ENCODE measurements at places on chromosomes 5 and 9. TPM values are rescaled to one million over a fixed set of nuclear protein-coding genes. Genes with fewer than 3 reads are reported as not detected.

- no peak overlapping the region for H3K27ac ChIP-seq
Observed at GRCh38 chr5:134119720-134120119, 5.2 kb downstream of the TCF7 start.

Gene CMYA5
- total RNA-seq: 24.9 TPM

GRCh38 chr9:98381311-98382103 is 126.1 kb upstream of the TBC1D2 start:
- H3K36me3 ChIP-seq: no peaks in the 10 kb centered on the region
- no peaks in the 10 kb centered on the region for H3K27me3 ChIP-seq
- H3K4me3 ChIP-seq: no peak overlapping the region
- DNase-seq: no peak
- no peak overlapping the region for H3K27ac ChIP-seq

Gene THBS4
- 2.8 TPM for total RNA-seq

Gene GPR107
- 41.8 TPM for total RNA-seq

GRCh38 chr5:133261993-133262392 is 210.2 kb downstream of the HSPA4 start:
- H3K4me3 ChIP-seq: no peak overlapping the region
- no peaks in the 10 kb centered on the region for H3K27me3 ChIP-seq
- no peaks in the 10 kb centered on the region for H3K36me3 ChIP-seq
- H3K27ac ChIP-seq: no peak overlapping the region
- peaks cover 3% of the 10 kb centered on the region for H3K4me1 ChIP-seq
- DNase-seq: no peak

DNA sequence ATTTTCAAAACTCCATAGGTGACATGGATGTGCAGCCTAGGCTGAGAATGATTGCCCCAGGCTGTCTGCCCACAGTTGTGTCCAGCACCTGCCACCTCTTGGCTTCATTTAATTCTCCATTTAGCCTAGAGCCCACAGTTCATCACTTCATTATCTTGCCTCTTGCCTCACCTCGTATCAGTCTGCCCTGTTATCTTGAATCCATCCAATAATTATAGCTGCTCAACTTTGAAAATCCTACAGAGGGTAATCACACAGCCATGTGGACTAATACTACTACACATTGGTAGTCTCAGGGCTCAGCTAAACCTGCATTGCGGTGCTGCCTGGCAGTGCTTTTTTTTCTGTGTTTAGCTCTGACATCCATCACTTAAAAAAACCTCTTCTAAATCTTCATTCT is 7.4 kb downstream of the UGCG start:
- no peaks in the 10 kb centered on the region for H3K27me3 ChIP-seq
- peaks cover 56% of the 10 kb centered on the region for H3K4me1 ChIP-seq
- no peak overlapping the region for H3K4me3 ChIP-seq

GRCh38 chr5:132087176-132087575 is 13.6 kb downstream of the CSF2 start:
- peaks cover 10% of the 10 kb centered on the region for H3K4me1 ChIP-seq
- H3K27me3 ChIP-seq: no peaks in the 10 kb centered on the region
- DNase-seq: no peak
- H3K4me3 ChIP-seq: no peak overlapping the region

DNA sequence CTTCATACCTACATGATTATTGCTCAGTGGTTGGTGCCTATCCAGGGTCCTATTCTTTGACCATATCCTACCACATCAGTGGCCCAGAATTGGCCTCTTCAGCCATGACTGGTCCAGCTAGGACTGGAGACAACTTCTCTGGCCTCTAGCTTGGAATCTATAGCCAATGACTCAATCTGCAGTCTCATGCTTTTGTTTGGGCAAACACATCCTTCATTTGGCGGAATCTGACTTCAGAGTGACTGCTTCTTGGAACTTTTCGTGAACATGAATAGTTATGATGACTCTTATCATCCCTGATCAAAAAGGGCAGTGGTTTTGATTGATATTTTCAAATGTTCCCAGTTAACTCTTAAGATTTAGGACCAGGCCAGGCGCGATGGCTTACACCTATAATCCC is 134.1 kb downstream of the PAPPA start:
- no peaks in the 10 kb centered on the region for H3K27me3 ChIP-seq
- no peak overlapping the region for H3K4me3 ChIP-seq
- no peaks in the 10 kb centered on the region for H3K36me3 ChIP-seq
- no peak for DNase-seq
- no peak overlapping the region for H3K27ac ChIP-seq

DNA sequence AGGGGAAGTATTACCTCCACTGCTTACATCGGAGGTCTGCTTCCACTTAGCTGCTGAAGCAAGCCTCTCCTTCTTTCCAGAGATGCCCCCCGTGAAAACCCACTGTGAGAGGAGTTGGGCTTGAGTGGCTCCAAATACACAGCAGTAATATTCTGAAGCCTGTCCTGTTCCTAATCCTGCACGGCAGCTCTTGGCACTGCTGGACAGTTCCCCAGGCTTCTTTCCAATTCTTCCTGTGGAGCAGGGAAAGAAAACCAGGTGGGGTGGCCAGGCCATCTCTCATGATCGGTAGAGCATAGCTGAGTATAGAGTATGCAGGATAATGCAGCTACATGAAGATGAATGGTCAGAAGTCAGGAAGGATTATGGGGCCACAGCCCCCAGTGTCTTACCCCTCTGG is 335.3 kb downstream of the MARCHF11 start:
- no peak overlapping the region for H3K27ac ChIP-seq
- no peaks in the 10 kb centered on the region for H3K4me1 ChIP-seq
- no peaks in the 10 kb centered on the region for H3K36me3 ChIP-seq
- H3K4me3 ChIP-seq: no peak overlapping the region

- H3K36me3 ChIP-seq: no peaks in the 10 kb centered on the region
- DNase-seq: no peak
- H3K4me3 ChIP-seq: no peak overlapping the region
- H3K4me1 ChIP-seq: no peaks in the 10 kb centered on the region
- no peak overlapping the region for H3K27ac ChIP-seq
Observed at GRCh38 chr5:11476866-11477265, 427.4 kb downstream of the CTNND2 start.

Gene FSTL4
- 5.9 TPM for total RNA-seq

Gene HMHB1
- not detected for total RNA-seq

GRCh38 chr9:130022566-130023143 is 20.3 kb downstream of the FNBP1 start:
- DNase-seq: no peak
- no peak overlapping the region for H3K27ac ChIP-seq
- H3K36me3 ChIP-seq: no peaks in the 10 kb centered on the region
- H3K4me1 ChIP-seq: peaks cover 16% of the 10 kb centered on the region
- H3K27me3 ChIP-seq: no peaks in the 10 kb centered on the region
- H3K4me3 ChIP-seq: no peak overlapping the region

GRCh38 chr9:18010492-18010891 is 431.6 kb downstream of the SH3GL2 start:
- no peak overlapping the region for H3K27ac ChIP-seq
- H3K27me3 ChIP-seq: no peaks in the 10 kb centered on the region
- H3K36me3 ChIP-seq: no peaks in the 10 kb centered on the region
- no peak for DNase-seq
- no peak overlapping the region for H3K4me3 ChIP-seq
- H3K4me1 ChIP-seq: no peaks in the 10 kb centered on the region

DNA sequence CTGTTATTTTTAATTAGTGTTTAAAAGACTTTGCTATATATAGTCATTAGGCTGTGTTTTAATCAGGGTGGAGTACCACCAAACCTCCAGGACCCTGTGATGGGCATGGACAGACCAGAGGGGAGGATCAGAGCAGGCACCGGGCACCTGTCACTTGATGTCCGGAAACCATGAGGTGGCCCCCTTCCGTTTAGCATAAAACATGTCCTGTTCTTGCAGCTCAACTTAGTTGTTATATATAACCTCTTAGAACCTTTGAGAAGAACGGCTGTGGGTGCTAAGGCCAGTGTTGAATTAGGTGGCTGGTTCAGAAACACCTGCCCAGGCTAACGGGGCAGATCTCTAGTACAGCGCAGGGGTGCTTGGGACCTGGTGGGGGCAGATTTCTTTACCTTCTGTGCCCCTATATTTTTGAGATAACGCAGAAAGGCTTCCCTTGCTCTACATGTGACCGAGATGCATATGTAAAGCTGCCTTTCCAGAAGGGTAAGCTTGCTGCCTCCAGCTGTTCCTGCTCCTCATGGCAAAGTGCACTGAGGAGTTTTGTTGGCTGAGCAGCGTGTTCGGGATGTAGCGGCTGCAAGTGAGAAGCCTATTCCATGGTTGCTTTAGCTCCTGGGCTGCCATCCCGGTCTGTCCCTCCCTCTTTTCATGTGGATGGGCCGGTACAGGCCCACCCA is 255.5 kb downstream of the FANCC start:
- no peak for DNase-seq
- peak overlapping the region; percentile 48 for H3K27ac ChIP-seq
- no peaks in the 10 kb centered on the region for H3K27me3 ChIP-seq

Gene FSD1L
- total RNA-seq: 0.86 TPM

DNA sequence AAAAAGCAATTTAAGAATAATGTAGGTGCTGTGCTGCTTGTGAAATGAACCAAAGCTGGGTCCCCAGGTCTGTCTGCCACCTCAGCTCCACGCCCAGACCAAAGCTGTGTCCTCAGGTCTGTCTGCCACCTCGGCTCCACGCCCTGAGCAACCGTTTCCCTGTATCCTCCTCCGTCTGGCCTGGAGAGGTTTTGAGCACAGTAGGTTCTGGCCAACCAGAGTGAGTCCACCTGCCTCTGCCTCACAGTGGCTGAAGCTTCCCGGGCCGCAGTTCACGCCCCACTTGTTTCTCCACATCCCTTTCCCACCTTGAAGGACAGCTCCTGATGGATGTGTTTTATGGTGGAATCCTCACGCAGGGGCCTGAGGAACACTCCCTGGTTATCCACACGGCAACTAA is 120.5 kb downstream of the ADAMTS2 start:
- no peaks in the 10 kb centered on the region for H3K4me1 ChIP-seq
- DNase-seq: peak; percentile 23
- H3K27me3 ChIP-seq: no peaks in the 10 kb centered on the region
- H3K36me3 ChIP-seq: no peaks in the 10 kb centered on the region
- H3K27ac ChIP-seq: no peak overlapping the region

Gene C9
- 5.6 TPM for total RNA-seq

Gene IL13
- total RNA-seq: 0.80 TPM

Gene GHR
- total RNA-seq: 16.9 TPM

GRCh38 chr5:173953528-173954090 is 35.4 kb upstream of the C5orf47 start:
- H3K4me3 ChIP-seq: no peak overlapping the region
- H3K27me3 ChIP-seq: no peaks in the 10 kb centered on the region
- no peaks in the 10 kb centered on the region for H3K4me1 ChIP-seq
- no peak for DNase-seq

Gene RAPGEF1
- total RNA-seq: 49.3 TPM

DNA sequence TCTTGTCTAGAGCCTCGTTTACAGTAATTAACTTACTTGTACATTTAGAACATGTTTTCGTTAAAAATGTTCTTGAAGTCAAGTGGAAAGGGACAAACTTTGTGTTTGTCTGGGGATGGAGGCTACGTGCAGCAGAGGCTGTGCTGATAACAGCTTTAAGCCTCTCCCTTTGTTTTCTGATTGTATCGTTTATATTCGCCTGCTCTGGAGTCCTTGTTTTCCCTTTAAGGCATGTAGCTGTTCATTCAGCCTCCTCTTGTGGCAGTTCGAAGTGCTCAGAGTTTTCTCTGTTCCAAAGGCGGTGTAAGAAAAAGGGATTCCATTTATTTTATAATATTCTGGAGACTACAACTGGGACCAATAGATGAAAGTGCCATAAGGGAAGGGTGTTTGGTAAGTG is 1.9 kb downstream of the SLC36A1 start:
- peak overlapping the region; percentile 74 for H3K4me3 ChIP-seq
- no peaks in the 10 kb centered on the region for H3K36me3 ChIP-seq
- peaks cover 20% of the 10 kb centered on the region for H3K4me1 ChIP-seq
- no peaks in the 10 kb centered on the region for H3K27me3 ChIP-seq
- no peak for DNase-seq

Gene MARCHF3
- total RNA-seq: 22.0 TPM

Gene SPINK13
- not detected for total RNA-seq

Gene AMBP
- not detected for total RNA-seq

DNA sequence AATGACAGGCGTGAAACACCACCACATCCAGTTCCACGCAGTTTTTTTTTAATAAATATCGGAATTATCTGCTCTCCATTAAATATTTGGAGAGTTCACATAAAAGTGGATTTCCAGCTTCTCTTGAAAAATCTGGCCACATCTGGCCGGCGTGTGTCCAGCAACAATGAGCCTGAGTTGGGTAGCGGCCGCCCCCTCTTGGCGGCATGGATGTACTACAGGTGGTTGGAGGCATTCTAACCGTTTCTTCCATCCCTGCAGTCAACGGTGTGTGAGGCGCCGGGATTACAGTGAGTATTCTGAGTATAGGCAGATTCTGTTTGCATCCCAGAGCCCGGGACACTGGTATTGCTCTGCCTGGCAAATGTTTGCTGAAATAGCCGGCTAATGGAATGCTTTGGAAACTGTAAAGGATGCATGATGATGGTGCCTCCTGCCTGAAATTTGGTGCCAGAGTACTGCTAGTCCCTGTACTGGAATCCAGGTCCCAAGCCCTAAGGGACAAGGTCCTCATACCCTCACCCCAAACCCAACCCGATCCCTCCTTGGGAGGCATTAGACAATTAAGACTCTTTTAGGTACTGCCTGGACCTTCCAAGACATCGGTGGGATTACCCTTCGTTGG is 13.6 kb upstream of the GM2A start:
- no peaks in the 10 kb centered on the region for H3K36me3 ChIP-seq
- peak; percentile 89 for DNase-seq
- H3K4me1 ChIP-seq: peaks cover 4% of the 10 kb centered on the region
- no peak overlapping the region for H3K27ac ChIP-seq

DNA sequence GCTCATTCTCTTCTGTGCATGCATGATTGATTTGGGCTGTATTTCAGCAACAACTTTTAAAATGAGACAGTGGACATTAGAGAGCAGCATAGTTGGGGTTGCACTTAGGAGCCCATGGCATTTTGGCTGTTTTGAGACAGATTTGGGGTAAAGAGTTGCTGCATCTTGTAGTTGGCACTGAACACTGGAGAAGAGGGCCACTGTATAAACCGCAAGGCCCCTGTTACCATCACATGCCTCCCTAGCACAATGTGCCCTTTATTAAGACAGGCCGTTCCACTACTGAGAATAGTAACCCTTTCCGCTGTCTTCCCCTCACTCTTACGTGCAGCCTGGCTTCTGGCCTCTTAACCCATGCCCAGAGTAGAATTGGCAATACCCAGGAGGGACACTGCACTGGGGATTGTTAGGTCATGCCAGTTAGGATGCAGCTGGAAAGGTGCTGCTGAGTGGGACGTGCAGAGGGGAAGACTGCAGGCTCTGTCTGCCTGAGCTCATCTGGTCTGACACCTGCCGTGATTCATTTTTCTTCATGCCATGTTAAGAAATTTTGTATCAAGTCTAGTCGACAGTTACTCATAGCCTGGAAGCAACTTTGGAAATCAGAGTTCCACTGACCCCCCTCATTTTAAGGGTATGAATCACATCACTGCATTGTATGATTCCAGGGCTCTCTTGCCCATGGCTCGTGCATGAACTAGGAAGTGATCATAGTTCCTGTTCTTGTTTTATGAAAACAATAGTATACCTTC is 146.9 kb upstream of the DMRT1 start:
- DNase-seq: no peak
- H3K4me1 ChIP-seq: peaks cover 77% of the 10 kb centered on the region
- no peaks in the 10 kb centered on the region for H3K27me3 ChIP-seq

Measured in suprapubic skin (tissue), 4 donors.